CD4-positive, alpha-beta T cell treated with Interleukin-6 at 100 ng/mL for 8 hours (primary cell): ENCODE measurements at places on chromosomes 4 and X.

- no peak for DNase-seq
These were observed 577.0 kb downstream of the FAT4 start for GRCh38 chr4:125891597-125892258.

DNA sequence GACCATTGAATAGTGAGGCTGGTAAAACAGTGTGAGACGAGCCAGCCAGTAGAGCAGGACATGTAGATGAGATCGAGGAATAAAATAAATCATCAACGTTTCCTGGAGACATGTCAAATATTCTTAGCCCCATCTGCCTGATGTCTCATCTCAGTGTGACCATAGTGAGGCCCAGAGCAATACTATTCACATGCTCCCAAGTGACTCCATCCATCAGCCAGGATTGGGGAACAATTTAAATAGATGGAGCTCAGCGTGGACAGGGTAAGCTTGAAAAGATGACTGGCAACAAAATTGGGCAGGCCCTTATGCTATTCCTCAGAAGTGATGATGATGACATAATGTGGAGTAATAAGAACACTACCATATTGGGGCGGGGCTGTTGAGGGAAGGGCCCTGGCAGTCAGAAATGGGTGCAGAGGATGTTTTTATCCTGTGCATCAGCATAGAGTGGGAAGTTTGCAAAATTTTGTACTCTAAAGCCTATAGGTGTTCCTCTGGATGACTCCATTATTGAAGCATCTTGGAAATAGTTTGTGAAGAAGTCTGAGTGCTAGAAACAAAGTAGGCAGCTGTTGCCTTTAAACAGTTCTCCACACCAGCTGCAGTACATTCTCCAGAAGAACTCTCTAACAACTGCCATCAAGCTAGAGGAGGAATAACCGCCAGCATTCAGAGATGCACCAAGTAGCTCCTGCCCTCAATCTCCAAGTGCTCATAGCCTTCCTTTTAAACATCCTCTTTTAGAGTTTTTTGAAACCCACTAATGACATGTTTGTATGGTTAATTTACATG lies 333.0 kb downstream of the DCHS2 start:
- no peak for DNase-seq

- no peak for DNase-seq
These were observed 158.0 kb upstream of the CTSO start for GRCh38 chr4:156111686-156112085.

DNA sequence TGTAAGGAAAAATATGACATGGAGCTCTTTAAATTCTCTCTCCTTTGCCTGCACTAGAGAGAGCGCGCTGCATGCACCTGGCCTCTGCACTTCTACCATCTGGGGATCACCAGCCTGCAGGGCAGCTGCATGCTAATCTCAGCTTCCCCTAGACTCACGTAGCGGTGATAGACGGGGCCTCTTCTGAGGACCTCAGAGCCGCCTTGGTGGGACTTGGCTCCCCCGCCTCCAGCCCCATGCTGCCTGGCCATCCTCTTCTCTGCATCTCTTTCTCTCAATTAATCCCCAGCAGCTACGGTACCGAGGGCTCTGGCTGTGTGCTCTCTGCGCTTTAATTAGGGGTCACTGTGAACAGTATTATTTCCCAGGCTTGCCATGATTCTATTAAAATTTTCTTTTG lies 52.8 kb upstream of the PSAPL1 start:
- DNase-seq: no peak

DNA sequence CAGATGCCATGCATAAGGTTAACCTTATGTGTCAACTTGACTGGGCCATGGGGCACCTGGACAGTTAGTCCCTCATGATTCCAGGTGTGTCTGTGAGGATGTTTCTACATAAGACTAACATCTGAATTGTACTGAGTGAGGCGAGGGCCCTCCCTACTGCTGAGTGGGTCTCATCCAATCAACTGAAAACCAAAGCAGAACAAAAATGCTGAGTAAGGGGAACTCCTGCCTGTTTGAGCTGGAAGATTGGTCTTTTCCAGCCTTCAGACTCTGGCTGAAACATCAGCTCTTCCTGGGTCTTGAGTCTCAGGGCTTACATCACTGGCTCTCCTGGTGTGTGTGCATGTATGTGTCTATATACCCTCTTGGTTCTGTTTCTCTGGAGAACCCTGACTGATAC lies 13.8 kb downstream of the NELFA start:
- no peak for DNase-seq

- no peak for DNase-seq
These were observed 158.8 kb downstream of the ADGRA3 start for GRCh38 chr4:22356987-22357596.

DNA sequence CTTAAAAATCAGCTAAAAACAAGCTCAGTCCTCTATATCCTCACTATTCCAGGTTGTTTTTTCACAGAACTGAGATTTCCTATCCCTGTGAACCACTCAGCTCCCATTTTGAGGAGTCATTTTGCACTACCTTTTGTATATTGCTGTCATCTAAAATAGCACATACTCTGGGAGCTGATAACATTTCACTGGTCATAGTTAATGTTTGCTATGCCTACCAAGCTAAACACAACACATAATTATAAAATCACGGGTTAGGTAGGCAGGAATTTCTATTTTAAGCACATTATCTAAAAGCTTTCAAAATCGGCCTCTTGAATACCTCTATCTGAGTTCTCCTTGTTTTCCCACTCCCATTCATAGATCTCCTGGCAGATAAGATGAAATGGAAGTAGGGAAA lies 882.0 kb upstream of the INTU start:
- no peak for DNase-seq

DNA sequence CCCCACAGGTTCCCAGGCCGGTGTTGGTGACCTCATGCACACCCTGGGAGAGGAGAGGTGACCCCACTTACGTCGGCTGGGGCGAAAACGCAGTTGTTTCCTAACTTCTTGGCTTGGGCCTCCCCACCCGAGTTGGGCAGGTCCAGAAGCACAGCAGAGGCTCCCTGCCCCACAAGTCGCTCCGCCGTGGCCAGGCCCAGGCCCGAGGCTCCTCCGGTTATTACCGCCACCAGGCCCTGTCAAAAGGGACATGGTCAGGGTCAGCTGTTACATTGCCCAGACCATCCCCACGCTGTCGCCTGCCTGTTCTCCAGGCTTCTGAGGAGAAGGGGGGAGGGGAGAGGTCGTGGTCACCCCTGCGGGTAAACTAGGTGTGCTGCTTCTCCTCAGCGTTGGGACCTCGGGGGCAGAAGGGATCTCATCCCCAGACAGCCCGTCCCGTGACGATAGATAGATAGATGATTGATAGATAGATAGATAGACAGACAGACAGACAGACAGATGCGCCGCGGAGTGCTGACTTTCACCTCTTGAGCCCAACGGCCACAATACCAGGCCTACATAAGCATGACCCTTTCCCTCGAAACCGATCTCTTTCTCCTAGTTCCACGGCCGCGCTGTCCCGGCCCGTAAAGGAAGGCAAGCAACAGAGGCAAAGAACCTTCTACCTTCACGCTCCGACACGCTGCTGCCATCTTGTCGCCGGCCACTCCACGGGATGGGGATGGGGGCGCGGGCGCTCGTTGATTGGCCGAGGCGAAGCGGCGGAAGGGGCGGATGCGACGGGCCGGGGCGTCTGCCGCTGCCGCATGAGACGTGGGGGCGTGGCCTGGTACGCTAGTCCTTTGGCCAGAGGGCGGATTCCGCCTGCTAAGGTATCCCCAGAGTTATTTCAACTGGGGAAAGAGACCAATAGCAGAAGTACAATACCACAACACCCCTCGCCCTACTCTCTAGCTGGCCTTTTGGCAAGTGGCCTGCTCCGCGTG lies at the start of gene HSD17B10:
Gene HSD17B10 (minus strand): TSS at position 720 of the 989 bp plus-strand sequence. CDS start 25 bp downstream, at position 695.
- peak; percentile 85 for DNase-seq

GRCh38 chrX:154529206-154529612 lies 13.2 kb upstream of the FAM3A start:
- DNase-seq: no peak

DNA sequence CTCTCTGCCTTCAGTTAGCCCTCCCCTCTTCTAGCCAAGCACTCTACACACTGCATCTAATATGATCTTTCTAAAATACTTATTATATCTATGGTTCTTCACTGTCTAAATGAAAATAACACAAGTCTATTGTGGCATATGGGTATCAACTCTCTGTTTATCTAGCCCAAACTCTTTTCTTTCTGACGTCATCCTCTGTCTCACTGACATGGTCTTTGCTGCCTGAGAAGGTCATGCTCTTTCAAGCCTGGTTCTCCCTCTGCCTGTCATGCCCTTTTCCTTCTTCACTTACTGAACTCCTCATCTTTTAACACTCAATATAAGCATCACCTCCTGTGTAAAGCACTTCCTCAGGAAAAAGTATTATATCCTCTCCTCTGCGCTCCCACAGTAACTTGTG lies 672.2 kb upstream of the CT83 start:
- no peak for DNase-seq

GRCh38 chr4:166957451-166957850 lies 276.8 kb downstream of the SPOCK3 start:
- DNase-seq: no peak

DNA sequence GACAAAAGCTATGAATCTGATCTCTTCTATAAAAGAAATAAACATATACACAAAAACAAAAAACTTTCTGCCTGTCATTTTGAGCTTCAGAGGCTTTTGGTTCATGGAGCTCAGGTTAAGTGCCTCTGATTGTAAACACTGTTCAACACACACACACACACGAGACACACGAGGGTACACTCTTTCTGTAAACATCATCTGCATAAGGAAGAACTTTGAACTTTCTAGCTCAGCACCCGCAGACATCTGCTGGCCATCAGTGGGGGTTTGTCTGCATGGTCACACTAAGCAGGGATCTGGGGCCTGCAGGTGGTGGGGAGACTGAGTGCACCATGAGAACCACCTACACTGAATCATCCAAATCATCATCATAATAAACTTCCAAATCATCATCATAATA lies 54.9 kb downstream of the STX18 start:
- no peak for DNase-seq
